ENCODE measurements at places on chromosomes 5 and 9.
A peak's percentile ranks its signal among the peaks of the same experiment; 100 is the strongest.

DNA sequence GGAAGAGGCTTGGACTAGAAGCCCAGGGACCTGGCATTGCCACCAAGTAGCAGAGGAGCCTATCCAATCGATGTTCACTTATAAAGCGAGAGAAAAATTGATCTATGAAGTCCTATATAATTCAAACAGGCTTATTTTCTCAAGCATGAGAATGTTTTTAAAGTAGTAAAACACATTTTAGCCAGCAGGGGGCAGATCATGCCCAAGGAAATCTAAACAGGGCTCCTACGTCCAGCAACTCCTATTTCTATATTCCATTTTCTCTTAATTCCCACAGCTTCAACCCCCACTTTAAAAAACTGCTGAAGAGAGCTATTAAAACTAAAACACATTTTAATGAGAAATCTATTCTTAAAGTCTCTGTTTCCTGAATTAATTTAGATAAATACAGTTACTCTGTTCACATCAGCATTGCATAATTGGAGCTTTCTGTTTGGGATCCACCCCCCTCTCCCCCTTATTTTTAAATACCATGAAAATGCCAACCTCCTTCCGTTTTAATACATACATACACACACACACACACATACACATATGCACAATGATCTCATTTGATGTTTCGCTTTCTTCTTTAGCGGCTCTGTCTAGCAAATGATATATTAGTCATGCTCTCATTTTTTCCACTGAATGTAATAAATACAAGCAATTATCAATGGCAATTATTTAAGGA lies 144.9 kb downstream of the MYO10 start:
- no peak for DNase-seq

GRCh38 chr9:19471737-19472648 lies 63.2 kb downstream of the ACER2 start:
- no peak for DNase-seq

GRCh38 chr5:139765409-139766217 lies 30.0 kb upstream of the PSD2 start:
- DNase-seq, result no peak

- no peak for DNase-seq
Observed at GRCh38 chr5:74578356-74579044, 62.0 kb downstream of the ENC1 start.

DNA sequence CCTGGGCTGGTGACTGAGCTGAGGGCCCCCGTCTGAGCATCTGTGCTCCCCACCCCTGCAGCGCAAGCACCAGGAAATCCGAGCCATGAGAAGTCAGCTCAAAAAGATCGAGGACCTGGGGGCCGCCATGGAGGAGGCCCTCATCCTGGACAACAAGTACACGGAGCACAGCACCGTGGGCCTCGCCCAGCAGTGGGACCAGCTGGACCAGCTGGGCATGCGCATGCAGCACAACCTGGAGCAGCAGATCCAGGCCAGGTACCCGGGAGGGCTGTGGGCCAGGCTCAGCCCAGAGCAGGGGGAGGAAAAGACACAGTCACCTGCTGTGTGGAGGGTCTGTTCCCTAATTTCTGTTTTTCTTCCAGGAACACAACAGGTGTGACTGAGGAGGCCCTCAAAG lies 24.6 kb downstream of the DYNC2I2 start:
- DNase-seq, result no peak

GRCh38 chr9:84701801-84702200 lies 32.3 kb downstream of the NTRK2 start:
- no peak for DNase-seq

GRCh38 chr5:111697215-111697614 lies 59.8 kb downstream of the NREP start:
- DNase-seq, result no peak

DNA sequence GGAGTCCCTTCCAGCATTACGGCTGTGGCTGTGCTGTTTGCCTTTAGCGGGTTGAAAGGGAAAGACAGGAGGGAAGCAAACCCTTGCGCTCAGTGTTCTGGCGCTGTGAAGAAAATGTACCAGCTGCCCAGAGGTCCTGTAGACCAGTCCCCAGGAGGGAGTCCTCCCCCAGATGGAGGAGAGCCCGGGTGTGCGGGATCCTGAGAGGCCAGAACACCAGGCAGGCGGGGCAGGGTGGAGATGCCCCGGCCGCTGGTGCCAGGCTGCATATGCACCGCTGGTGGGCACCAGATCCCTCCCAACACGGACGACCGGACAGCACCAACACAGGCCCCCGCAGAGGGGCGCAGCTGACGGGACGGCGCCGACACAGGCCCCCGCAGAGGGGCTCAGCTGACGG lies 37.2 kb upstream of the SLC9A3 start:
- no peak for DNase-seq

- no peak for DNase-seq
Observed at GRCh38 chr5:56739990-56740389, 75.4 kb upstream of the MAP3K1 start.

DNA sequence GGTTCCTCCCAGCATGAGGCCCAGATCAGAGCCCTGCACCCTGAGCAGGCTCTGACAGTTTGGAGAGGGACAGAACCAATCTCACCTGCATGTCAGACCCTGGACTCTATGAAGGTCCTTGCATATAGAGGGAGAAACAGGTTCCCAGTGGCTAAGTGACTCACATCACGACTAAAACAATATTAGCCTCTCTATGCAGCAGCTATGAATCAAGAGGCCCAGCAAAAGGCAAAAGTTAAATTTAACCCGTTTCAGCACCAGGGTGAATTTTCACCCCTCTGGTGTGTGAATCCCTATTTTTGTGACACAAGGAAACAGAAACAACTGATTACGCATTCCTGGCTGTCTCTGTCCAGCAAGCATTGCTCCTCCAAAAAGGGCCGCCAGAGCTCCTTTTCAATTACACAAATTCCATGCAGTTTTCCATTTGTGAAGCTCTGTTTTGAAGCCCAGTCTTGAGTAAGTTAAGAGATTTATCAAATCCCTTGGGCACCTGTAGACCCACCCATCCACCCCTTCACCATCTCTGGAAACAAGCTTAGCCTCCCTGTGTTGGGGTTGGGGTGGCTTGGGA lies 136.6 kb downstream of the GABBR2 start:
- DNase-seq, result no peak

GRCh38 chr9:36871606-36872005 lies 162.5 kb downstream of the PAX5 start:
- DNase-seq, result no peak

GRCh38 chr5:37696190-37697021 lies 143.4 kb downstream of the GDNF start:
- DNase-seq, result no peak

DNA sequence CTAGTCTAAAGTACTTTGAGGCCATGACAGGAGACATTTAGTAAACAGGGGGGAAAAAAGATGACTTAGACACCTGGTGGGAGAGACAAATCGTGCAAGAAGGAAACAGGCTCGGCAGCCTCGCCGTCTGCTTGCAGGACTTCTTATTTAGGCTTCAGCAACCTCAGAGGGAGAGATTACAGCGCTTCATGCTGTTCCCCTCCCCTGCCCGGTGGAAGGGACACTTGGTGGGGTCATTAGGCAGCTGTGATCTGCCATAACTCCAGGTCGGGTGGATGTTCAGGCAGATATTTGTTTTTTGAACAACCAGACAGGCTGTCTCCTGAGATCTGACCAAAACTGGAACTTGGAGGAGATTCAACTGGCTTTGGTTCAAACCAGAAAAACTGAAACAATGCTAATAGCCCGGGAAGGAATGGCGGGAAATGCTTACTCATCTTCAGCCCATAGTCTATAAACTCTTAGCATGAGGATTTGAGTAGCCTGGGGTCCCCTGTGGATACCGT lies 38.1 kb upstream of the CD180 start:
- peak; percentile 61 for DNase-seq

GRCh38 chr5:171447226-171447625 lies 27.8 kb downstream of the FGF18 start:
- DNase-seq, result no peak

GRCh38 chr9:134826336-134827285 lies 54.0 kb upstream of the FCN2 start:
- DNase-seq, result no peak

DNA sequence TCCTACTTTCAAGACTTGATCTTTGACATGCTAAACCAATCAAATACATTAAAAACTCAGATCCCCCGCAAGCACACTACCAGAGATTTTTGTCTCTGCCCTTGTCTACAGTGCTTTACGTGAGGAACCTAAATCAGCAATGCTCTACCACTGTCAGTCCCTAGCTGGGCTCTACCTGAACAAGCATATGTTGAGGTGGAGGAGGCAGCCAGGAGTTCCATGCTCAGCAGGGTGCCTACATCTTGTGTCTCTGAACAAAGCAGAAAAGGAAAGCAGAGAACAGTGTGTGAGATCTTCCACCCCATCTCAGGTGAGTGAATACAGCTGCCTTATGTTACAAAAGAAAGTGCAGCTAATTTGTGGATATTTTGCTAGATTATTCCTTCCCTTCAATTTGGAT lies 255.0 kb downstream of the NDUFS4 start:
- DNase-seq, result no peak

DNA sequence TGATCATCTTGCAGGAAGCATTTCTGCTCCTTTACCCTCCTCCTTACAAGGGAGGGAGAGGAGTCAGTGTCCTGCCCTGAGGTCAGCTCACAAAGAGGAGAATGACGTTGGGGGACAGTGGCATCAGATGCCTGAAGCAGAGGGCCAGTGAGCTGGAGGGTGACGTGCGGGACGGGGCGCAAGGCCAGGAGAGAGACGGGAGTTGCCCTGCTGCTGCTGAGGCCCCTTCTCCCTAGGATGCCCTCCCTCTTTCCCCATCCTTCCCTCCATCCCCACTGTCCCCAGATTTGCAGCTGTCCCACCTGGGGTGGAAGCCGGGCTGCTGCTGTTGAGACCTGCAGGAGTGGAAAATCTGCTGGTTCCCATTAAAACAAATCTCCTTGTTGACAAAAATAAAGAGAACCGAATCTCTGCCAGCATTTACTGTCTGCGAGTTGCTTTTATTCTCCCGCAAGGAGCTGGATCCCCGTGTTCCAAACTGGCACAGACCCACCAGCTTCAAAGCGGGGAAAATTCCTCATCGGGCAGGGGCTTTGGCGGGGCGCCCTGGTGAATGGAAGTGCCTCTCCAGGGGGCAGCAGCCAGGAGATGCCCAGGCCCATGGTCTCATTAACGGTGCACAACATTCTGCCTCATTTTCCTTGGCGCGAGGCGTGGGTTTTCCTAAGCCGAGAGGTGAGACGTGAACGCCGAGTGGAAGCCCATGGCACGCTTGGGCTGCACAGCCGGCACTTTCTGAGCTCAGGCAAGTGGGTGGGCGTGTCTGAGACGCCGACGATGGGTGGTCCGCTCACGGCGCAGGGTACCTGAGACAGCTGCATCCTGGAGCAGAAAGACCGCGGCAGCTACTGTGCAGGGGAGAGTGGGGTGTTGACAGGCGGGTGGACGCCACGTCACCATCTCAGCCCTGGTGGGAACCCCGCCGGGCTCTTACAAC lies 13.9 kb upstream of the COL5A1 start:
- DNase-seq, result no peak

GRCh38 chr5:60883229-60883628 lies 39.2 kb upstream of the ELOVL7 start:
- no peak for DNase-seq

- DNase-seq, result peak; percentile 56
Observed at GRCh38 chr5:148972974-148973374, 89.9 kb downstream of the SH3TC2 start.

- DNase-seq, result no peak
Observed at GRCh38 chr9:97394881-97395280, 17.0 kb upstream of the TDRD7 start.

GRCh38 chr9:84919440-84919839 lies 249.9 kb downstream of the NTRK2 start:
- DNase-seq, result no peak

GRCh38 chr5:78758169-78758839 lies 109.7 kb upstream of the LHFPL2 start:
- DNase-seq, result no peak

DNA sequence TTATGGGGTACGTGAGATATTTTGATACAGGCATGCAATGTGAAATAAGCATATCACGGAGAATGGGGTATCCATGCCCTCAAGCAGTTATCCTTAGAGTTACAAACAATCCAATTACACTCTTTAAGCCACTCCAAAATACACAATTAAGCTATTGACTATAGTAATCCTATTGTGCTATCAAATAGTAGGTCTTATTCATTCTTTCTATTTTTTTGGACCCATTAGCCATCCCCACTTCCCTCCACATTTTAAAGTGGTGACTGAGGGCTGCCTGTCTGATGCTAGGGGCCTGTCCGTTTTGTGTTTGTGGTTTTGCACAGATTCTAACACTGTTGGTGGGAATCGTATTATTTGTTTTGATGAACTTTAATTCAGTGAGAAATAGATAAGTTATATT lies 129.7 kb upstream of the DHFR start:
- no peak for DNase-seq

GRCh38 chr9:129624947-129625346 lies 1.0 kb upstream of the NTMT1 start:
- no peak for DNase-seq

DNA sequence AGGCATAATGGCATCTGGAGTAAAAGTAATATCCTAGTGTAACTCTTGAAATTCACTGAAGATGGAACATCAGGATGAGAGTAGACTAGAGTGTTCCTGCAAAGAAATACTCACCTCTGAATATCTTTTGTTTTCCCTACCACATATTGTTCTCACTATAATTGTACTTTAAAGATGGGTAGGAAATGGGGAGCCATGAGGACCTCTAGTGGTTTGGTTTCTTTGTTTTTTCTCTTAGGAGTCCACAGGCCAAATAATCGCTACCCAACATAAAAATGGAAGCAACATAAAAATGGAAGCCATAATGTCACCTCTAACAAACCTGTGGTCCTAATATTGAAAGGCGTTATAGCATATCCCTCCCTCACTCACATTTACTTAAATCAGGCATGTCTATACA lies 2375.8 kb downstream of the MAT2B start:
- no peak for DNase-seq

DNA sequence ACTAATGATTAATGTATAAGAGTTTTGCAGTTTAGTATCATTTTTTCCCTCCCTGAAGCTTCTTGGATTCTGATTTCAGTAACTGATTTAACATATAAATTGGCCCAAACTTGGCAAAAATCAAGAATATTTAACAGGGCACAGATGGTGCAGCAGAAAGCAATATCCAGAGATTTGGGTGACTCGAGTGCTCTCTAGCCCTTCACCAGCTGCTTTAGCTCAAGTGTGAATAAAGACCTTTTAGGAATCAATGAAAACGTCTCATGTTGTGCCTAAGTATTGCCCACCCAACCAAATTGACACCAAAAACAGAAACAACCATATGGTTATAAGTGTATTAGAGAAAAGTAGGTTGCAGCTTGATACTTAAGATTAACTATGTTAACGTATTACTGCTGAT lies 933.4 kb upstream of the PTPRD start:
- no peak for DNase-seq

- no peak for DNase-seq
Observed at GRCh38 chr5:158324236-158324635, 465.3 kb upstream of the CLINT1 start.

All from GM04503 (cell line).